Breast epithelium (tissue), 4 donors: ENCODE measurements at places on chromosomes 13 and 19.

- DNase-seq = no peak
Observed at GRCh38 chr19:33671211-33671610, 49.5 kb downstream of the CHST8 start.

DNA sequence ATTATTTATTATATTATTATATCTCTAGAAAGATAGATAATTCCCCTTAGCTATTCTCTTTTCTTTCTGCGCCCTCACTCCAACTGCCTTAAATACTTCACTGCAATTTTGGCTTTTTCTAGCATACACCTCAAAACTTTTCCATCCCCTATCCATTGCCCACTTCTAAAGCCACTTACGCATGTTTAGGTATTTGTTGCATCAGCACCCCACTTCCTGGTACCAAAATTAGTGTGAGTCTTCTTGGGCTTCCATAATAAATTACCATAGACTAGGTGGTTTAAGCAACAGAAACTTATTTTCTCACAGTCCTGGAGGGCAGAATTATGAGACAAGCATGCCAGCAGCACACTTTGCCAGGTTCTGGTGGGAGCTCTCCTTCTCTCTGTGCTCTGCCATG is 209.0 kb downstream of the FGF14 start:
- no peak for DNase-seq

- no peak for DNase-seq
Observed at GRCh38 chr13:60118696-60119400, 44.9 kb downstream of the DIAPH3 start.

- DNase-seq = no peak
Observed at GRCh38 chr19:6073858-6074708, 36.2 kb downstream of the RFX2 start.
